GM12878 (cell line): ENCODE measurements at places on chromosomes 1 and 21. TPM values are rescaled to one million over a fixed set of nuclear protein-coding genes. Genes with fewer than 3 reads are reported as not detected.

DNA sequence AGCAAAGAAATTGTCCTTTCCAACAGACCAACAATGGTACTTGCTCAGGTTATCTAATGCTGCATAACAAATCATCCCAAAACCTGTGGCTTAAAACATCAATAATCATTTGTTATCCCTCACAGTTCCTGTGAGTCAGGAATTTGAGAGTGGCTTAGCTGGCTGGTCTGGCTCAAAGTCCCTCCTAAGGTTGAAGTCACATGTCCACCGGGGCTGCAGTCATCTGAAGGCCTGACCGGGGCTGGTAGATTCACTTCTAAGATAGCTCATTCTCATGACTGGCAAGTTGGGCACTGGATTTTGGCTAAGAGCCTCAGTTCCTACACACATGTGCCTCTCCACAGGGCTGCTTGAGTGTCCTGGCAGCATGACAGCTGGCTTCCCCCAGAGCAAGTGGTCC, 16.9 kb downstream of the ERI3 start:
- H3K4me3 ChIP-seq, result no peak overlapping the region
- H3K27me3 ChIP-seq, result no peaks in the 10 kb centered on the region
- DNase-seq, result no peak

DNA sequence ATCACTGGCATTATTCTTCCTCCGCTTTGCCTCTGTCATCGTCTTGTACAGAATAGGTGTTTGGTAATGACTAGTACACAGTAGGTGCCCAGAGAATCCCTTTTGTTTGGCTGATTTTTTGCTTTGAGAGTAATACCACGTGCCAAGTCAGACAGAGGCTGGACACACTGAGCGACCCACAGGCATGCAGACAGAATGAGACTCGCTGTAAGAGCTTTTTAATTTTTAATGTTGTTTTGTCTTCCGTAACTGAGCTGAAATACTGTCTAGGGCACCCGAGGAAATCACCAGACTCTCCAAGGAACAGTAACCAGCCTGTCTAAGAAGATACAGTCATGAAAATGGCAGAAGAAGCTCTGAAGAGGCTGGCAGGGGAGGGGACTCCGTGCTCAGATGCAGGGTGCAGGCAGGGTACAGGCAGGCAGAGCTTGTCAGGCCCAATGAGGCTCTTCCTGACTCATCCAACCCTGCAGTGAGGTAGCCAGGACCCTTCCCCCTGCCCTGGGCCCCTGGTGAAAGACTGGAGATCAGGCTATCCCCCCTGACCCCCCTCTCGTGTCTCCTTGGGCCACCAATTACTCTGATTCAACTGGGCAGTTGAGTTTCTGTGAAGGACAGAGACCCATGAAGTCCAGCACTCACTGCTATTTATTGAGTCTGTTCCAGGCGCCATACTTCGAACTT, 60.1 kb upstream of the ECE1 start:
- H3K27me3 ChIP-seq, result peaks cover 2% of the 10 kb centered on the region; the same call in 1 of the 2 replicates
- no peak overlapping the region for H3K27ac ChIP-seq
- peaks cover 10% of the 10 kb centered on the region for H3K4me1 ChIP-seq

DNA sequence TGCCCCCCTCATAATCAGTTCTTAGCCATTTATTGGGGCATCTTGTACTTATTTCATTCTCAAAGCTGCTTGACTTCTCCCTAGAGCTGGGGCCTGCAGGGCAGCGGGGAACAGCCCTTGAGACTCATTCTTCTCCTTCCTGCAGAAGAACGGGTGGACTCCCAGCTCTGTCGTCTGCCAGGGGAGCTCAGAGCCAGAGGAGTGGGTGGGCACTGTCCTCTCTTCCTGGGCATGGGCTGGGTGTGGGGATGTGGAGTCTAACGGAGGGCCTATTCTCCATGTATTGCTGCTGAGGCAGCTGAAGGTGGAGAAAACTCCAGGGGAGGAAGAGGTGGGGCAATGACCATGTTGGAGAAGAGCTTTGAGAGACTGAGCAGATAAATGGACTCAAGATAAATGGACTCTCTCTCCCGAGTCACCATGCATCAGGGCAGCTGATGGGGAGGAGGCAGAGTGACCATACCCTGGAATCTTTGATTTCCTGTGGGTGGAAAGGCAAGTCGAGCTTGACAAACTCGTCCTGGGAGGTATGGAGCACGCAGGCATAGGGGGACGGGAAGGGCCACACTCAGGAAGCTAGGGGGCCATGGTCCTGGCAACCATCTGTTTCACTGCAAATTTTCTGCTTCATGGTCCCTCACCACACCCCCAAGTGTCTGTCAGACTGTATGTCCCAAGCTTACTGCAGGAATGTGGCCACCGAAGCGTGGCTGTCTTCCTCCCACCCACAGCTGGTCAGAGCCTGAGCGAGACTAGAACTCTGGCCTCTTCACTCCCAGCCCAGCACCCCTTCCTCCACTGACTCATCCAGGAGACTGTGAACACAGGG, 56.9 kb upstream of the ATP2B4 start:
- no peaks in the 10 kb centered on the region for H3K36me3 ChIP-seq
- no peak overlapping the region for H3K4me3 ChIP-seq
- H3K4me1 ChIP-seq, result no peaks in the 10 kb centered on the region
- DNase-seq, result no peak
- no peak overlapping the region for H3K27ac ChIP-seq
- H3K27me3 ChIP-seq, result 0 out of 2 replicates have a peak, but pooled peaks cover 2% of the 10 kb centered on the region

- no peak overlapping the region for H3K4me3 ChIP-seq
- H3K27ac ChIP-seq, result no peak overlapping the region
- H3K36me3 ChIP-seq, result peaks cover 44% of the 10 kb centered on the region
Measured at GRCh38 chr1:54857141-54857540, 29.9 kb downstream of the DHCR24 start.

- peaks cover 22% of the 10 kb centered on the region for H3K4me1 ChIP-seq
- no peaks in the 10 kb centered on the region for H3K36me3 ChIP-seq
- H3K4me3 ChIP-seq, result peak overlapping the region; percentile 66
Measured at GRCh38 chr1:166164995-166165660, 1.7 kb downstream of the FAM78B start.

- no peaks in the 10 kb centered on the region for H3K27me3 ChIP-seq
- H3K4me3 ChIP-seq, result no peak overlapping the region
- DNase-seq, result no peak
- H3K36me3 ChIP-seq, result no peaks in the 10 kb centered on the region
- peaks cover 34% of the 10 kb centered on the region for H3K4me1 ChIP-seq
Measured at GRCh38 chr1:151918819-151919610, 9.7 kb upstream of the THEM4 start.

DNA sequence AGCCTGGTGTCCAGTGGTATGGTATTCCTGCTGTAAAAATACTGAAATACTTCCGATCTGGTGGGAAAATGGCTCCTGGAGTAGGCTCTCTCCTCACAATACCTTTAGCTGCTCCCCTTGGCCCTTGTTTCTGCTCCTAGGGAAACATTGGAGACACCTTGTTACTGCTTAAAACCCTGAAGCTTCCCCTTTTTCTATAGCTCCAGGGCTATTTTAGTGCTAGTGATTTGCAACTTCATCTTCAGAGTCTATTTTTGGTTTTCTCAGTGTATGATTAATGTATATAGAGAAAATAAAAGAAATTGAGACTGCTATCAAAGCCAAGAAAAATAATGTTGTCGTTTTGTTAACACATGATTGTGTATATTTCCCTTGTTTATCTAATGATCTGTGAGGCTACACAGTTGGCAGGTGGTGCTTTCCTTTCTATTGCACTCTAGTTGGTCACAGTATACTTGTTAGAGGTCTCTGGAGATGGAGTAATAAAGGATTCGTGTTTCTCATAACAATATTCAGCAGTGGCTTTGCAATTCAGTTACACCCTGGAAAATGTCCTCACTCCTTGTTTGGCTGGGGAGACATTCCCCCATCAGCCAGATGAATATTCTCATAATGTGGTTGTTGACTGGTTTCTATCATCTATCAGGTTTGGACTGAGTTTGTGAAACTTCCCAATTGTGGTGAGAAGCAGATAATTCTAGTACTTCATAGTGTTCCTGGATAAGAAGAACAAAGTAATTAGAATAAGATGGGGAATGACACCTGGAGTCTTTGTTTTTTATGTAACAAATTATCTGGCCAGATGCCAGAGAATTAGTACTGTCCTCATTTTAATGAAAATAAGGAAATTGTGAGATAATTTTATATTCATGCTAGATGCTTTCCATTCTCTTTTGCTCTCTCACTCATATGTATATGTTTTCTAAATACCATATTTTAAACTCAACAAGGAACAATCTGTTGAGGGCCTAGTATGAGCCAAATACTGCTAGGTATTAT, 44.8 kb upstream of the CACYBP start:
- H3K27ac ChIP-seq, result peak overlapping the region; percentile 40
- H3K36me3 ChIP-seq, result no peaks in the 10 kb centered on the region
- DNase-seq, result no peak
- peaks cover 25% of the 10 kb centered on the region for H3K4me1 ChIP-seq
- no peaks in the 10 kb centered on the region for H3K27me3 ChIP-seq

GRCh38 chr1:26124418-26125331, 13.1 kb downstream of the PDIK1L start:
- H3K36me3 ChIP-seq, result no peaks in the 10 kb centered on the region
- no peak overlapping the region for H3K4me3 ChIP-seq
- H3K27ac ChIP-seq, result no peak overlapping the region
- no peak for DNase-seq

- peak; percentile 80 for DNase-seq
- H3K27me3 ChIP-seq, result no peaks in the 10 kb centered on the region
- H3K36me3 ChIP-seq, result peaks cover 6% of the 10 kb centered on the region
- H3K27ac ChIP-seq, result peak overlapping the region; percentile 87
- H3K4me1 ChIP-seq, result peaks cover 81% of the 10 kb centered on the region
Measured at GRCh38 chr21:42527489-42528158, 14.0 kb downstream of the SLC37A1 start.

DNA sequence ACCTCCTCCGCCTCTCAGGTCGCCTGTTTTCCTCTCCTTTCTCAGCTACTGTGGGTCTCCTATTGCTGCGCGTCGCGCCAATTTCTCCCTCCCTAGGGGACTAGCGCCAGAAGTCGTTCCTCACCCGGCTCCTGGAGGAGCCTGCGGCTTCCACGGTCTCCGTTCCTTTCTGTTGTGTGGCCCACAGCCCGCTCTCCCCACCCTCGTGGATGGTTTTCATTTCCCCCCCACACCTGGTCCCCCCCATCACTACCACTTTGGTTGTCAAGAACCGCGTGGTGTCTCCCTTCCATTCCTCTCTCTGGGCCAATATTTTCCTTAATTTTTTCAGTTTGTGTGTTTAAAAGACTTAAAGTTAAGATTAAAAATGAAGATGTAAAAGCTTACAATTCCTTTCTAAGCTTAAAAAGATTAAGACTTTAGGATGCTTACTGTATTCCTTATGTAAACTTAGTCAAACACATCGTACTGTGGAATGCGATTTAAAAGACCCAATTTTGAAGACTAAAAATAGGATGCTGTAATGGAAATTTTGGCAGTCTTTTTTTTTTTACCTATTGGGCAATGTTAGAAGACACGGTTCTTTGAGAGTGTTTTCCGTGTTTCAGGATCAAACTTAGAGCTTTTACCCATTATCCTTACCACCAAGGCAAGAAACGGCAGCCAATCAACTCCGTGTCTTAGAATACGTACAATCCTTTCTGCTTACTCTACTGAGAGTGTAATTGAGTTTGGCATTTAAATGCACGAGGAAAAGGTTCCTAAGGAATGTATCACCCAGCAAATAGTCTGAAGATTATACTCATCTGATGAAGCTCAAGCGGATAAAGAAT, 773 bp downstream of the CNST start:
- H3K36me3 ChIP-seq, result no peaks in the 10 kb centered on the region
- no peaks in the 10 kb centered on the region for H3K27me3 ChIP-seq
- H3K4me1 ChIP-seq, result peaks cover 17% of the 10 kb centered on the region
- peak overlapping the region; percentile 87 for H3K27ac ChIP-seq

DNA sequence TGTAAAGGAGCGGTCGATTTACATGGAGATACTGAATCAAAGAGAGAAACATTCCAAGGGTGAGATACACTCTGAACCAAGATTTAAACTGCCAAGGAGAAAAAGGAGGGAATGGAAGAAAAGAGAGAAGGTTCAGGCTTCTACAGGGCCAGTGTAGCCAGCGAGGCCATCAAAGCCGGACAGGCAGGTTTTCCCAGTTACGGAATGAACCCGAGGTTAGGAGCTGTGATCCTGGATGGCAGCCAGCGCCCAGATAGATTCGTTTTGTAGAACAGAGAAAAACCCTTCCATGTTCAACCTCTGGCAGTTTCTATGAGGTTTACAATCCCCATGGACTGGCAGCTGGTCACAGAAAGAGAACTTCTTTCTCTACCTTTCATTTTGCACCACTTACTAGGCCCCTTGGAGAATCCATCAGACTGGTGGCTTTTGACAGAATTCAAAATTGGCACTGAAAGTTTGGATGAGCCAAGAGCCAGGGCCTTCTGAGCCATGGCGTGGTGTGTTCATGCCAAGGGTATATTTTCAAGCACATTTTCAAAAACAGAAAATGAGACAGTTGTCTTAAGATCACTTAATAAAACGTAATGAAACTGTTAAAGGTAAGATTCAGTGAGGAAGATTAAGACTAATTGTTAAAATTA, 171.5 kb downstream of the RUNX1 start:
- H3K4me3 ChIP-seq, result no peak overlapping the region
- no peaks in the 10 kb centered on the region for H3K27me3 ChIP-seq
- DNase-seq, result no peak

GRCh38 chr21:32329331-32329730, 30.7 kb downstream of the MRAP start:
- no peak for DNase-seq
- no peak overlapping the region for H3K27ac ChIP-seq
- peaks cover 24% of the 10 kb centered on the region for H3K36me3 ChIP-seq
- no peaks in the 10 kb centered on the region for H3K4me1 ChIP-seq

CNR2 gene
- total RNA-seq, result 13.6 and 15.1 TPM in 2 replicates

AMY2A gene
- total RNA-seq, result 0.35 TPM in 1 of 2 replicates, not detected in the other

SPRR1B gene
- total RNA-seq, result not detected in 2 replicates

LRRIQ3 gene
- total RNA-seq, result 1.6 and 1.9 TPM in 2 replicates
